Suppressor macrophage treated with lipopolysaccharide for 1 hour (primary cell): ENCODE measurements at places on chromosomes 7 and 10.
A peak's percentile ranks its signal among the peaks of the same experiment; 100 is the strongest.

- DNase-seq, result no peak
Observed at GRCh38 chr7:150381785-150382122, 2.6 kb downstream of the ZNF775 start.

DNA sequence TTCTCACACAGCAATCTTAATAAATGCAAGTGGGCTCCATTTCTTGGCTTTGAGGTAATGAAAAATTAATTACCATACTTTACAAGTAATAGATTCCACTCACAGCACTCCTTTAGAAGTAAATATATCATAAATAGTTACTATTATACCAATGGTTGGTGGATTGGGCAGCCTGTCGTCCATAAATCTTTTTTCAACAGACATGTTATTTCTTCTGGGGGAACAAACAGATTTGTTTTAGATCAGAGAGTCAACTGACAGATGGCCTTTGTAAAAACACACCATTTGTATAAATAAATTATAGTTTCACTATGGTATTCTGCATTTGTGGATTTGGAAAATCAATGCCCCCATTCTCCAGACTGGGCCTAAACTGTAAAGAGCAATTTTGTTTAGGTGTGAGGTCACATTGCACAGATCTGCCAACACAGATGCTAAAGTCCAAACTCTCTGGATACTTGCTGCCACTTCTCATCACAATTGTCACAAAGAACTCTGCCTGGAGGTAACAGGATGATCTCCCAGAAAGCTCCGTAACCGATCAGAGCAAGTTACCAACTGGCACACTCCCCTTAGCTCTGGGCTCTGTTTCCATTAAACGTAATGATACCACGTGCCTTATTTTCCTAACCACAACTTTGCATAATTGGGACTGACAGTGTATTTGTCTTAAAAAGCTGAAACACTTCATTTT is 4.5 kb upstream of the MACROH2A2 start:
- DNase-seq, result no peak

- DNase-seq, result peak; percentile 52
Observed at GRCh38 chr7:156892081-156892800, 742 bp downstream of the LMBR1 start.

DNA sequence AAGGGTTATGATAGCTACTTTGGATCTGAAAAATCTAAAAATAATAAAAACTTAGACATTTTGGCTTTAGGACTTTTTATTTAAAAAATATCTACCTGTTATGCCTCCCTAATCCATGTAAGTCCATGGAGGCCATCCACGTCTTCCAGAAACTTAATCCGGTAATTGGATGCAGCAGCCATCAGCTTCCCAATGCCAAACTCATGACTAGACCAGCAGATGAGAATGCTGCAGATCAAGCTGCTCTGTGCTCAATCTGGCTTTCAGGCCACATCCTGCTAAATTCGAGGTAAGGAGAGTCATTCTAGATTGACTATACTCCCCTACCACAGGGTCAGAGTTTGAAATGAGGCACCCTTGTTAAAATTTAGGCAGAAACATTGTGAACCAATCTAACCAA is 168.5 kb upstream of the TCERG1L start:
- DNase-seq, result no peak

DNA sequence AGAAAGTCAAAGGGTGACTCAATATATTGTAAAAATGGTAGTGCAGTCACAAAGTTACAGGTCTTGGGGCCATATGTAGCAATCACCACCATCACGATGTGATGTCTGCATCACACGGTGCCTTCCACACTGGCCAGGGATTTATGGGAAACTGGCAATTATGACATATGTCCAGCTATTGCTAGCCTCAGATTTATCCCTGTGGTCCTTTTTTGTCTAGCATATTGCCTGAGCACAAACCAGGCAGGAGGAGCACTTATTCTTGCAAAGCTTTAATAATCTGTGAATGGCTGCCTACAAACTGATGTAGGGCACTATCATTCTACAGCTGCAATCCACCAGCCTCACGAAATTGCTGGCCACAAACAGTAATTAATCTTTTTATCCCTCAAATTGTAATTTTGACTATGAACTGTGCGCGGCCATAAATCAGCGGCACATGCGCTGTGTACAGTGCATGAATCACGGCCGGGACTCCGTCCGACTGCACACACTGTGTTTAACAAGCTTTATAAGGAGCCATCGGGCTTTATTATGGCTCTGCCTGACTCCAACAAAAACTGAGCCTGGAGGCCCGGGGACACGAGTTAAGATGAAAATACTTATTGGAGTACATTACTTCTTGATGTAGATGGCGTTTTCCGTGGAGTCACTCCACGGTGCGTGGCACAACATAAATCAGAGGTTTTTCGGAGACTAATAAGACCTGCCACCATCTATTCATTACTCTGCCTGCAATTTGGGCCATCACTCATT is 115.2 kb downstream of the EBF3 start:
- DNase-seq, result no peak

GRCh38 chr10:31063841-31064240 is 32.2 kb upstream of the ZNF438 start:
- DNase-seq, result no peak

GRCh38 chr7:101243646-101244374 is 1.1 kb downstream of the FIS1 start:
- DNase-seq, result peak; percentile 30

DNA sequence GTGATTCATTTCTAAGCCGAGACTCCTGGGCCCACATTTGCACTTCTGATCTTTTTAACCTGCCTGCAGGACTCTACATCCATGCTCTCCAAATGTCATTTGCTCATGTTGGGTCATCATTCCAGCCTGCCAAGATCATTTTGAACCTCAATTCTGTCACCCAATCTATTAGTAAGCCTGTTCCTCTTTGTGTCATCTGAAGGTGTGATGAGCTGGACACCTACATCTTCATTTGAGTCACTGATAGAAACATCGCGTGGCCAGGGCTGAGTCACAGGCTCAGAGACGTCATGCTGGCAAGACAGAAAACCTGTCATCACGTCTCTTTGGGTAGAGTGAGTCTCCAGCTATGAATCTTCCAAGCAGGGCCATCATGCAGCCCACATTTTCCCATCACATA is 65.3 kb upstream of the SLF2 start:
- DNase-seq, result no peak

GRCh38 chr10:116260599-116260998 is 12.4 kb downstream of the GFRA1 start:
- no peak for DNase-seq

DNA sequence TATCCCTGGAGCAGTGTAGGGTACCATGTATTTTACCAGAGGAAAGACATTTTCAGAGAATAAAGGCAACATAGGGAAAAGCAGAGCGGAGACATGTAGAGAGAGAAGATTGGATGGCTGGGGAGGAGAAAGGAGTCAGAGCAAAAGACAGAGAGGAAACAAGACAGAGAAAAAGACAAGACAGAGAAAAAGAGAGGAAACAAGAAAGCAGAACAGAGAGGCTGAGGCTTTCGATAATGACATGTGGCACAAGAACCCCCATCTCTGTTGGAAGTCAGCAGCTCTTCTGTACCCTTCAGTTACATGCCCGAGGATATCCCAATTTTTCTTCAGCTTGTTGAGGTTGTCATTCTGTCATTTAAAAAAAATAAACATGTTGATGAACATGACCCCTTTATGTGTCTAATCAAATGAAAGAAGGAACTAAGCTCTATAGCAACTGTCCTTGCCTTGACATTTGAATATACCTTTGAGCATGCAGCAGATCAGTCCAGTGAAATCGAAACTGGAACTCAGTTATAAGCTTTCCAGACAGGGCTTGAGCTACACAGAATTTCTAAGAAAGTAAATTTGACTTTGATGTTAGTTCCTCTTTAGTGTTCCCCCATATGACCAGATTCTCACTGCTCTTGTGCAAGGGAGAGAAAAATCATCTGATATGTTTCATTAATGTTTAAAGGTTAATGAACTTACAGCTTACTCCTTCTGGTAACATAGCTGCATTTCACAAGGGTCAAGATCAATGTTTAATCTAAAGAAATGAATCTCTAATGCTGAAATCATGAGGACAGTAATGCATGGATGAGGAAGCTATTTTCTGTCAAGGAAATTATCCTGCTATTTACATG is 75.1 kb upstream of the SP4 start:
- DNase-seq, result peak; percentile 63

- no peak for DNase-seq
Observed at GRCh38 chr7:68256295-68256694, 1259.7 kb downstream of the TYW1 start.

- no peak for DNase-seq
Observed at GRCh38 chr7:113606325-113606724, 312.5 kb downstream of the PPP1R3A start.

- no peak for DNase-seq
Observed at GRCh38 chr10:8638088-8638672, 583.7 kb downstream of the GATA3 start.

GRCh38 chr7:6130007-6130587 is 98.9 kb downstream of the ANKRD61 start:
- no peak for DNase-seq

DNA sequence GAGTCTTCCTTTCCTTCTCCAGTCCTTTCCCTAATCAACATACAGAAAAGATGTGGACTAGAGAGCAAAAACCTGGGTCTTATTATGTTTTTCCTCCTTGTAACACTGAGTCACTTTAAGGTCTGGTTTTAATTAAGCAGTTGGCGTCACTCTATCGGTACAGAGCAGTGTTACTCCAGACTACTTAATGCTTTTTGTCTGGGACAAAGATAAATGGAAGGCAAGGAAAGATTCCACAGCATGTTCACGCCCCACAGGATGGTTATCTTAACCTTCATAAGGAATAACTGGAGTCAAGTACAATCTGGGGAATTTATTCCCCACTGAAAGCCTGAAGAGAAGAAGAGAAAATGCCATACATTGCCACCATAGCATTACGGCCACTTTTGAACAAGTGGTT is 145.7 kb downstream of the ELAPOR2 start:
- DNase-seq, result no peak

DNA sequence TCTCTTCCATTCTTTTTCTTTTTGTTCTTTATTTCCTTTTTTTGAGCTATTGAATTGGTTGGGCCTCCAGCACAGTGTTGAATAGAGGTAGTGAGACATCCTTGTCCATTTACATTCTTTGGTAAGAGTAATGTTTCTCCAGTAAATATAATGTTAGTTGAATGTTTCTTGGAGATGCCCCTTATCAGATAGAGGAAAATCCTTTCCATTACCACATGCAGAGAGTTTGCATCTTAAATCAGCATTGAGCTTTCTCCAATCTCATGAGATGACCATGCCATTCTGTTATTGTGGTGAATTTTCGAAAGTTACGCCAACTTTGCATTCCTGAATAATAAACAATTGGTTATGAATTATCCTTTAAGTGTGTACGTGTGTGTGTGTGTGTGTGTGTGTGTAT is 127.7 kb downstream of the DNAH11 start:
- DNase-seq, result no peak

- DNase-seq, result no peak
Observed at GRCh38 chr10:88019753-88020152, 156.3 kb downstream of the PTEN start.

DNA sequence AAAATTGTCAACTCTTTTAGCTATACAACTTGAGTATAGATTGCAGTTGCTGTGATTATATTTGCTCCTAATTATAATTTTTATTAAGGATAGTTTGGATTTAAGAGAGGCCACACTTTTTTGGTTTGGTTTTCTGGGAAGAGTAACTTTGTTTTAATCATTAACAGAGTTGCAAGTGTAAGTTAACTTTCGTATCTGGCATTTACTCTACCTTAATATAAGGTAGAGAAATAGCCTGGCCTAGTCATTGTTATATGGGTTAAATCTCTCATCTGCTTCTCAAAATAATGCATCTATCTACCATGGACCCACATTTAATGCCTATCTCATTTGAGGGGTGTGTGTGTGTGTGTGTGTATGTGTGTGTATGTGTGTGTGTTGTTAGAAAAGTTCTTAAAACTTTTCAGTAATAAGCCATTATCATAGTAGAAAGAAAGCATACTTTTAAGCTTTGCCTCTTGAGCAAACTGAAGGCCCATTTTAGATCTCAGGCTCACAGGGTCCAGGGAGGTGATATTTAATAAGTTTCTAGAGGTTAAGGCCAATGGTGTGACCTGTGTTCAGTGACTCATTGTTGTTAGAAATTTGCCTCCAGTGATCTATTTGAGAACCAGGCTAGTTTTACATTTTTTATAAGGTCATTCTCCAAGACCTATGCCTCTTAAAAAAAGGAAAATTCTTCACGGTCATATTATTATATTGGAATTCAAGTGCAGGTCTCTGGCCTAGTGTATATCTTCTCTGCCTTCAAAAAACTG is 10.9 kb upstream of the TEX47 start:
- DNase-seq, result no peak

- DNase-seq, result peak; percentile 4
Observed at GRCh38 chr10:50501478-50501877, 122.3 kb downstream of the SGMS1 start.

- no peak for DNase-seq
Observed at GRCh38 chr10:77228559-77228958, 409.0 kb downstream of the KCNMA1 start.

DNA sequence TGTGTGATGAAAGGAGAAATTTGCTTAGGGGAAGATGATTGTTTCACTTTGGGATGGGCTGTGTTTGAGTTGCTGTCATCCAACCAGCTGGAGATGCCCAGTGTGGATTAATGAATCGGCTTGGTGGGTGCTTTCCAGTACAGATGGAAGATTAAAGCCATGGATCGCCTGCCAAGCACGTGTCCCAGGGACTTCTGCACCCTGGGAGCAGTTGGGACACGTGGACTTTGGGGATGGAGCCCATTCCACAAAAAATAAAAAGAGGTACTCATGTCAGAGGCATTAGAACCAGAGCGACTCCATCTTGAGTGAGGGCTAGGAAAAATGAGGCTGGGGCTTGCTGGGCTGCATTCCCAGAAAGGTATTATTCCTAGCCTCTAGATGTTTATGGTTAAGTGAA is 29.3 kb upstream of the PRLHR start:
- DNase-seq, result no peak

DNA sequence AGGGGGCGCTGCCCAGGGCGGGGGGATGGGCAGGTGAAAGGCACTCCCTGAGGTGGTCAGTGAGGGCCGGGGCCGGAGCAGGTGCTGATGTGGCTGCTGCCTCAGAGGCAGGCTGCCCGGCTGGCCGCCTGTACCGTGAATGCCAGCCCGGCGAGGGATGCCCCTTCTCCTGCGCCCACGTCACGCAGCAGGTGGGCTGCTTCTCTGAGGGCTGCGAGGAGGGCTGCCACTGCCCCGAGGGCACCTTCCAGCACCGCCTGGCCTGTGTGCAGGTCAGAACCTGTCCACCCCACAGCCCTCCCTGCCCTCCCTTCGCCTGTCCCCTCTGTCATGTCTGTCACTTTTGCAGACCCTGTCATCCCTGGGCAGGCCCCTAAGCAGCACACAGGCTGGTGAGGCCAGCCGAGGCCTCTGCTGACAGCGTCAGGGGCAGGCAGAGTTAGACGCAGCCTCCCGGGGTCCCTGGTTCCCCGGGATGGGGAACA is 21.9 kb upstream of the ZNF862 start:
- no peak for DNase-seq

- no peak for DNase-seq
Observed at GRCh38 chr10:71213761-71214440, 1.5 kb downstream of the UNC5B start.

GRCh38 chr10:16606421-16606820 is 84.7 kb upstream of the C1QL3 start:
- no peak for DNase-seq
